ENCODE measurements at places on chromosomes 1 and 21.
A peak's percentile ranks its signal among the peaks of the same experiment; 100 is the strongest.

GRCh38 chr1:10943991-10944730 lies 68.3 kb upstream of the TARDBP start:
- DNase-seq: no peak

GRCh38 chr1:89847191-89847729 lies 26.4 kb downstream of the LRRC8D start:
- no peak for DNase-seq

DNA sequence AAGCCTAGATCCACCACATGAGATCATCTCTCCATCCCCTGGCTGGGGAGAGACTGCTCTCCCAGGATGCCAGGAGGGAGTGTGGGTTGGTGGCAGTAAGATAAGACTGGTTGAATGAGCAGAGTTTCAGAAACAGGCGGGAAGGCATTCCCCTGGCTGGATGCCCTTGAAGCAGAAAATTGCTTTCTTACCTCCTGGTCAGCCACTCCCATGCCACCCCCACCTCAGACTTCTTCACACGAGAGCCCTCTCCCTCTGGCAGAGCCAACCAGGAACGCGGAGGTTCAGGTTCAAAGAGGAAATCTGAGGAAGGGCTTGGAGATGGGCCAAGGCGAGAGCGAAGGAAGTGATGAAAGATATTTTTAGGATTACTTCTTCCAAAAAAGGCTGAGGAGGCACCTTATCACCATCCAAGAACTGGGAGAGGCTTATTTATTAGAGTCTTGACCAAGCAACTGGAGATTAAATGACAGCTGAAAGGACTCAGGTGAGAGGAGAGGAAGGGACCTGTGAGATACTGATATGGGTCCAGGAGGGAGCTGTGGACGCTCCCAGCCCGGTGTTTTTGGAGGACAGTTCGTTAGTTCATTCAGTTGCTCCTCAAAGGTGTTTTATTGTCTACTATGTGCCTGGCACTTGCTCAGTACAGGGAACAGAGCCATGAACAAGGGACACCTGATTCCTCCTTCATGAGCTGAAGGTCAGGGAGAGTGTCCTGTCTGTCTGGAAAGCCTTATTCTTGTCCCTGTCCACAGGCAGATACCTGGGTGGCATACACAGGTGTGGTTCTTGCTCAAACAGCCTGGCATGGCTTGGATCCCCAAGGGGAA lies 18.9 kb upstream of the SLC26A9 start:
- no peak for DNase-seq

DNA sequence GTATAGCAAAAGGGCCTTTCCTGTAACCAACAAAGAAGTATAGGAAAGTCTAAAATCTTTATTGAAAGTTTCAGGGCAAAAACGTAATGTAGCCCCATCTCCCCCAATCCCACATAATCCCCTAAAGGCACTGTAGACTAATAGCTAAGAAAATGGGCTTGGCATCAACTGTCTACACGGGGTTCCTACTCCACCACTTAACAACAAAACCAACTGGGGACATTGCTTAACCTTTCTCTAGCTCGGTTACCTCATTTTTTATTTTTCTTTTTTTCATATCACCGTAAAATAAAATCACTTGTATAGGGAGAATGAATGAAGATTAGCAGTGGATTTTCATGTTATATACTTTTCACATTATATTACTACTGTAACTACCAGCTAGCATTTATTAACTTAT lies 12.3 kb downstream of the MACF1 start:
- DNase-seq: no peak

DNA sequence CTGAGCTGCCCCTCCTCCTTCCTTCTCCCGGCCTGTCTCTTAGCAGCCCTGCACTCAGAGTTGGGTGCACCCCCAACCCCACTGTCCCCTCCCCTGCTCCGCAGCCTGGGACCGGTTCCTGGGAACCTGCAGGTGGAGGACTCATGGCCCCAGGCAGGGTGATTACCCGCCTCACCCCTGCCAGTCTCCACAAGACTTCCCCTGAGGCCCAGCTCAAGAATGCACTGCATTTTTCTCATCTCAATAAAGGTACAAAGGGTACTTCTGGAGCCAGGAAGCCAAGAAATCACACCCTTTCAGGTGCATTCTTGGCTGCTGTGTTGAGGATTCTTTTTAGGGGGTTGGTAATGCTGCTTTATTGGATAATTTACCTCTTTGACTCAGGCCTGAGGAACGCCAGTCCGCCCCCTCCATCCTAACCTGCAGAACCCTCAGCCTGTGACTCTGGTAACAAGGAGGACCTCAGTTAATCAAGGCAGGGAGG lies 126.3 kb upstream of the TMPRSS2 start:
- DNase-seq: no peak

DNA sequence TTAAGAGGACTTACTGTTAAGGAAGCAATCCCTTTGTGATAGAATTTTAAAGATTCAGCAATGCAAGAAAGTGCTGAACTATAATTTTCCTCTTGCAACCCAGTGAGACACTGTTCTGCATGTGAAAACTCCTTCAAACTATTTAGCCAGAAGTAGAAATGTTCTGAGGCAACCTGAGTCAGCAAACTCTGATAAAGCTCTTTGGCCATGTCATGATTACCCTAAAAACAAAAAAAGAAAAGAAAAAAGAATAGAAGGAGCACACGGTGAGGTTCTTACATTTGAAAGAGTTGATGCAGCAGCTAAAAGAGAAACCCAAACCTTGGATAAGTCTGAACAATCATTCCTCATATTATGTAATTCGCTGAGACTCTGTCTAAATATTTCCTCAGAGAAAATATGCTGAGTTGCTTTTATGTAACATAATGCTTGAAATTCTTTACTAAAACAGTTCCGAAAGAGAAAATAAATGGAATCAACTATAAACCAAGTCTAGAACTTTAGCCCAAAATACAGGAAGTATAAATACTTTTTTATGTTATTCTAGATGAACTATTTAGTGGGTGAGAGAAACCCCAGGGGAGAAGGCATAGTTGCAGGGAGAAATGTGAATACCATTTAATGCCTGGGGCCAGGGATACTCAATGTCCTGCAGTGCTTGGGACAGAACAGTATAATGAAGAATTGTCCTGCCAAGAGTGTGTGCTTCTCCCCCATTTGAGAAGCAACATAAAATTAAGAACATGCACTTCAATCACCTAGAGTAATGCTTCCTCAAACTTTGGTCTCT lies 60.0 kb downstream of the INTS7 start:
- DNase-seq: no peak

GRCh38 chr1:84753516-84754385 lies 63.5 kb upstream of the SSX2IP start:
- peak; percentile 57 for DNase-seq

- DNase-seq: no peak
These were observed 68.8 kb downstream of the MAB21L3 start for GRCh38 chr1:116179964-116180363.

GRCh38 chr1:211910913-211911485 lies 80.4 kb upstream of the LPGAT1 start:
- no peak for DNase-seq

Data from stimulated activated CD4-positive, alpha-beta T cell treated with anti-CD3 and anti-CD28 coated beads, TNF-alpha, amount 100 ng/mL, for 4 hours (primary cell).